ENCODE measurements at places on chromosomes 3 and 15. TPM values are rescaled to one million over a fixed set of nuclear protein-coding genes. Genes with fewer than 3 reads are reported as not detected.

Gene LNP1
- 2.2 TPM for total RNA-seq

Gene ITIH1
- total RNA-seq = not detected

Gene CHST14
- 17.4 TPM for total RNA-seq

Gene USP13
- 18.9 TPM for total RNA-seq

Gene SOX14
- total RNA-seq = not detected

Gene TSC22D2
- total RNA-seq = 22.7 TPM

Gene PLOD2
- total RNA-seq = 431 TPM

Gene DNAH1
- total RNA-seq = 2.9 TPM

Gene NPAP1
- total RNA-seq = not detected

Gene KIF7
- 7.8 TPM for total RNA-seq

Gene AGTR1
- not detected for total RNA-seq

Gene SH3BP5
- total RNA-seq = 88.2 TPM

Gene SYNPR
- total RNA-seq = not detected

Gene FBXL2
- 18.2 TPM for total RNA-seq

Gene ANXA2
- 3,978 TPM for total RNA-seq

Gene CRABP1
- not detected for total RNA-seq

Gene EXD1
- total RNA-seq = not detected
